GM23248 (cell line): ENCODE measurements at places on chromosomes 2 and 18.

- peak; percentile 76 for DNase-seq
Measured at GRCh38 chr2:96554293-96555145, 18.0 kb downstream of the ARID5A start.

DNA sequence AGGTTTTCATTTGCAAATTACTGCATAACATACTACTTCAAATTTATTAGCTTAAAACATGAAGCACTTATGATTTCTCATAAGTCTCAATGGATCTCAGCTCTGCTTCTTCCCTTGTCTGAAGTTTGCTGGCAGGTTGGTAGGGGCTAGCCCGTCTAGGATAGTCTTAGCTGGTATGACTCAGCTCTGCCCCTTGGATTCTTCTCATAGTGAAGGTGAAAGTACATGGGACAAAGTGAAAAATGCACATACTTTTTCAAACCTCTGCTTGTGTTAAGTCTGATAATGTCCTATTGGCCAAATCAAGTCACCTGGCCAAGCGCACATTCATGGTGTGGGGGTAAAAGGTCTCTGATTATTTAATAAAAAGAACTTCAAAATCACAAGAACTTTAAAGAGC, 184.8 kb upstream of the VWC2L start:
- DNase-seq: no peak

DNA sequence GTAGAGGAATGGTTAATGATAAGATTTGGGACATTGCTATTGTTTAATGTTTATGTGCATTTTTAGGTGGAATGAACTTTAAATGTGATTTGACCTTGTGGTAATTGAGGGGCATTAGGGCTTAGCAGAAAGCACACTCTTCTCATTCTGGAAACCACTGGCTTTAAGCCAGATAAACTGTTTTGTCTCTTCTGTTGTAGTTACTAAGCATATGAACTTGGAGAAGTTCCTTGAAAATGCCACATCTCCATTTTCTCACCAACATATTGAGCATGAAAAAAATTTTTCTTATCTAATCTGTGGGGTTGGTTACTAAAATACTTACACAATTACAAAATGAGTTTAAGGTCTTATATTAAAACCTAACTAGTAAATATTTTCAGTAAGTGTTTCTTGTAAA, 70.8 kb upstream of the FSHR start:
- DNase-seq: no peak

- peak; percentile 56 for DNase-seq
Measured at GRCh38 chr2:42025151-42025582, 22.7 kb upstream of the PKDCC start.

DNA sequence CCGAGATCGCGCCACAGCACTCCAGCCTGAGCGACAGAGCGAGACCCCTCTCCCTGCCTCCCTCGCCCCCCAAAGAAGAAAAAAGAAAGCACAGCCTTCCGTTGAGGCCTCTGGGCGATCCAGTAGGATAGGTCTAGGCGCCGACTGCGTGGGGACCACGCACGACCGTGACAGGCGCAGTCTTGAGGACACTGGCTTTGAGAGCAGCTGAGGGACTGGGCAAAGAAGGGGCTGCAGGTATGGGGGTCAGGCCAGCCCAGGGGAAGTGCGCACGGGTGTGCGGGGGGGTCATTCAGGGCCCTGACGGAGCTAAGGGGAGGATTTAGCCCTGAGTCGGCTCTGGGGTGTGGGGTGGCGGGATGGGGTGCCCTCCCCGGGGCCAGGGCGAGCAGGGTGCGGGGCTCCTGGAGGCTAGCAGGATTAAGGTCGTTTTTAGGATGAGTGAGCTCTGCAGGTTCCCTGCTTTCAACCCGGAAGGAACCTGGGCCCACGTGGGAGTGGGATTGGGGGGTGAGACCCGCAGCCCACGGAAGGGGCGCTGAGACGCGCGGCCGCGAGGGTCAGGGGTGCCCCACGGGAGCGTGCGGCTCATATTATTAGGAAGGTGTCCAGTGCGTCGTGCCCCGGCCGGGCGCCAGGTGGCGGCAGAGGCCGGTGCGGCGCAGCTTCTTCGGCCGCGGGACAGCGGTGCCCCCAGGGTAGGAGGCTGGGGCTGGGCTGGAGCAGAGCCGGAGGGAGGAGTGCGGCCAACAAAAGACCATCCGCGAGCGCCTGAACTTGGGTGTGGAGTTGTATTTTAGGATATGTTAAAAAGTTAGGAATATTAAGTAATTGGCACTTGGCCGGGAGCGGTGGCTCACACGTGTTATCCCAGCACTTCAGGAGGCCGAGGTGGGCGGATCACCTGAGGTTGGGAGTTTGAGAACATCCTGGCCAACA, 20.5 kb upstream of the ZNF236 start:
- DNase-seq: peak; percentile 62

- DNase-seq: no peak
Measured at GRCh38 chr2:9644603-9645002, 13.8 kb upstream of the YWHAQ start.

DNA sequence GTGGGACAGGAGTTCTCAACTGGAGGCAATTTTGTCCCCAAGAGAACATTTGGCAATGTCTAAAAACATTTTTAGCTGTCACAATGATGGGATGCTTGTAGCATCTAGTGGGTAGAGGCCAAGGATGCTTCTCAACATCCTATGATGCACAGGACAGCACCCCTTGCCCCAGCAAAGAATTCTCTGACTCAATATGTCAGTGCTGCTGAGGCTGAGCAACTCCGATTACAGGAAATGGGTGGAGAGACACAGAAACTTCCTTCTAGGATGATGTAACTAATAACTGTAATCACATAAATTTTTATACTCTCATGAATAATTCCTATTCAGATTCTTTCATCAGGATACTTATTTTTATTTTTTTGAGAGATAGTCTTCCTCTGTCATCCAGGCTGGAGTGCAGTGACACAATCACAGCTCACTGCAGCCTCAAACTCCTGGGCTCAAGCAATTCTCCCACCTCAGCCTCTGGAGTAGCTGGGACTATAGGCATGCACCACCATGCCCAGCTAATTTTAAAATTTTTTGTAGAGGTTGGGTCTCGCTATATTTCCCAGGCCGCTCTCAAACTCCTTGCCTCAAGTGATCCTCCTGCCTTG, 120.3 kb upstream of the ACAA2 start:
- DNase-seq: peak; percentile 52

- no peak for DNase-seq
Measured at GRCh38 chr2:82507657-82508056, 1951.4 kb downstream of the SUCLG1 start.

- DNase-seq: no peak
Measured at GRCh38 chr2:119782308-119783027, 22.7 kb downstream of the PTPN4 start.

GRCh38 chr18:79944746-79945117, 6.7 kb downstream of the SLC66A2 start:
- DNase-seq: no peak

DNA sequence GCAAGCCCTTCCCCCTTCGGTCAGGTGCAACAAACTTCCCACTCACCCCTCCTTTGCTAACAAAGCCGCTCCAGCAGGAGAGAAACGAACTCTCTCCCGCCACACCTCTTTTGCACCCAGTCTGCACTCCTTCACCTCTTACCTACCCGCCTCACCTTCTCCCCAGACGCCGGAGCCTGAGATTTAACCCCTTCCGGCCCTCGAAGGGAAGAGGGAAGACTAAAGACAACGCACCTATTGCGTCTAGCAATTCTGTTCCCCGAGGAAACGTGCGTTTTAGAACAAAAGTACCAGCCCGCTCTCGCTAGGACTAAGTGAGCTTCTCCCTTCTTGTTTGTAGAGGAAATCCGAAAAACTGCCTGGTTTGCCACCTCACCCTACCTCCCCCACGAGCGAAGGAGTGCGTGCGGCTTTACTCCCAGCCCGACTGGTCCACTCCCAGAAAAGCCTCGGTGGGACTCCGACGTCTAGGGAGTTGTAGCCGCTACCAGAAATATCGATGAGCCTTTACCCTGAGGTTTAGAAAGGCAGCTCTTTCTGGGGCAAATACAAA, 441 bp upstream of the PEX13 start:
- peak; percentile 86 for DNase-seq

GRCh38 chr2:62177392-62178049, 18.4 kb upstream of the B3GNT2 start:
- no peak for DNase-seq

GRCh38 chr18:55672574-55673361, 84.8 kb upstream of the TCF4 start:
- DNase-seq: peak; percentile 1

DNA sequence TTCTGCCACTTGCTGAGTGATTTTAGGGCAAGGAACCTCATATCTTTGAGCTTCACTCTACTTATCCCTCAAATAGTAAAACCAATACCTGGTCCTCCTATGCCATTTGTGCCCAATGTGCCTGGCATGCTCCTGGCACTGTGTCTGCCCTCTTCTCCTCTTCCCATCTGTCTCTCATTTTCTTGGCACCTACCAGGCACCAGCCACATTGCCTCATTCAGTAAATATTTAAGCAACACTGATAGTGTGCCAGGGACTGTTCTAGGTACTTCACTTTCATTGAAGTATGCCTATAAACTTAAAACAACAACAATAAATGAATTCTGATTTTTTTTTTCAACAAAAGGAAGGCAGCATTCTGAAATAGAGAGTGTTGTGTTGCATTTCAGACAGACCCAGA, 15.1 kb upstream of the BOD1L2 start:
- no peak for DNase-seq

DNA sequence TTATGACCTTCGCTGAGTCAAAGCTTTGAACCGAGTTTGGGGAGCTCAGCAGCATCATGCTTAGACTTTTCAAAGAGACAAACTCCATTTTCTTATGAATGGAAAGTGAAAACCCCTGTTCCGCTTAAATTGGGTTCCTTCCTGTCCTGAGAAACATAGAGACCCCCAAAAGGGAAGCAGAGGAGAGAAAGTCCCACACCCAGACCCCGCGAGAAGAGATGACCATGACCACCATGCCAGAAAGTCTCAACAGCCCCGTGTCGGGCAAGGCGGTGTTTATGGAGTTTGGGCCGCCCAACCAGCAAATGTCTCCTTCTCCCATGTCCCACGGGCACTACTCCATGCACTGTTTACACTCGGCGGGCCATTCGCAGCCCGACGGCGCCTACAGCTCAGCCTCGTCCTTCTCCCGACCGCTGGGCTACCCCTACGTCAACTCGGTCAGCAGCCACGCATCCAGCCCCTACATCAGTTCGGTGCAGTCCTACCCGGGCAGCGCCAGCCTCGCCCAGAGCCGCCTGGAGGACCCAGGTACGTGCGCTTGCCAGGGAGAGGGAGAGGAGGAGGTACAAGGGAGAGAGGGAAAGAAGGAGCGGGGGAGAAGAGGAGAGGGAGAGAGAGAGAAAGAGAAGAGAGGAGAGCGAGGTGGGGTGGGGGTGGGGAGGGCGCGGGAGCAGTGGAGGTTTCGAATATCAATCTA, at the start of gene DLX1:
Gene DLX1, plus strand, starts transcription at position 48 of the 700 bp plus-strand sequence. Its CDS starts 171 bp downstream, at position 219.
- DNase-seq: no peak

DNA sequence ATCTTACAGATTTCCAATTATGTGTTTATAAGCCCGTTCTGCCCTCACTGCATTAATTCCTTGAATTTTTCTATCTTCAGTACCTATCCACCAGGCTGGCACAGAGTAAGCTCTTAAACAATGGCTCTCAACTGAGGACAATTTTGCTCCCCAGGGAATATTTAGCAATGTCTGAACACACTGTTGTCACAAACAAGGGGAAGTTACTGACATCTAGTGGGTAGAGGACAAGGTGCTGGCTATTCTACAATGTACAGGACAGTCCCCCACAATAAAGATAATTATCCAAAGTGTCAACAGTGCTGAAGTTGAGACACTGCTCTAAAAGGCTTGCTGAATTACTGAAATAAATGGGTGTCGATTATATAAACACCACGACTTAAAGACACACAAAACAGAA, 5.0 kb downstream of the NDUFS1 start:
- peak; percentile 11 for DNase-seq

GRCh38 chr2:128321784-128322714, 3.4 kb upstream of the HS6ST1 start:
- DNase-seq: peak; percentile 93

DNA sequence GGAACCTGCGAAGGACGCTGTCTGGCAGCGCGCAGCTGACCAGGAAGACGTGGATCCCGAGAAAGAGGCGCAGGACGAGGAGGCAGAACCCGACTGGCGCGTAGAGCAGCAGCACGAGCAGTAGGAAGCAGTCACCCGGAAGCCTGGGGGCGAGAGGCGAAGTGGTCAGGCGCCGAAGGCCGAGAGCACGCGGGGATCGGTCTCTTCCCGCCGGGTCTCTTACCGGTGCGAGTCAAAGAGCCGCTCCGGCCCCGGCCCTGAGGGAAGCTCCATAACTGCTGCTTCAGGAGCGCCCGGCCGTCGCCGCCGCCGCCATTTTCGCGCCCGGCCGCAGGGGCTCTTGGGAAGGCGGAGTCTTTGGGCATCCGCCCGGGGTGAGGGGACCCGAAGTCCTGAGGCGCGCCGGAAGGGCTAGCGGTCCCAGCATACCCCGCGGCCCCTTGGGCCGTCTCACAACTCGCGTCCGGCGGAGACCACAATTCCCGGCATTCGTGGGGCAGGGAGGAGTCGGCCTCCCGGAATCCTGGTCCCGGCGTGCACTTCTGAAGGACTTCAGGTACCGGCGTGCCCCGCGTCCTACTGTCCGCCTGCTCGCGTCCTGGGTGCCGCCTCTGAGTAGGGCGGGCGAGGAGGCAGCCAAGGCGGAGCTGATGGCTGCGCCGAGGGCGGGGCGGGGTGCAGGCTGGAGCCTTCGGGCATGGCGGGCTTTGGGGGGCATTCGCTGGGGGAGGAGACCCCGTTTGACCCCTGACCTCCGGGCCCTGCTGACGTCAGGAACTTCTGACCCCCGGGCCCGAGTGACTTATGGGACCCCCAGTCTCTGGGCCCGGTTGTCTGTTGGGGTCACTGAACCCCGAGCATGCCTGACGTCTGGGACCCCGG, at the start of the genes AUP1 and HTRA2:
Gene AUP1, minus strand, starts transcription at position 350 of the 882 bp plus-strand sequence. Its CDS starts 77 bp downstream, at position 273.
Gene HTRA2, plus strand, starts transcription at position 577 of the 882 bp plus-strand sequence. Its CDS starts 74 bp downstream, at position 651.
- DNase-seq: peak; percentile 100

DNA sequence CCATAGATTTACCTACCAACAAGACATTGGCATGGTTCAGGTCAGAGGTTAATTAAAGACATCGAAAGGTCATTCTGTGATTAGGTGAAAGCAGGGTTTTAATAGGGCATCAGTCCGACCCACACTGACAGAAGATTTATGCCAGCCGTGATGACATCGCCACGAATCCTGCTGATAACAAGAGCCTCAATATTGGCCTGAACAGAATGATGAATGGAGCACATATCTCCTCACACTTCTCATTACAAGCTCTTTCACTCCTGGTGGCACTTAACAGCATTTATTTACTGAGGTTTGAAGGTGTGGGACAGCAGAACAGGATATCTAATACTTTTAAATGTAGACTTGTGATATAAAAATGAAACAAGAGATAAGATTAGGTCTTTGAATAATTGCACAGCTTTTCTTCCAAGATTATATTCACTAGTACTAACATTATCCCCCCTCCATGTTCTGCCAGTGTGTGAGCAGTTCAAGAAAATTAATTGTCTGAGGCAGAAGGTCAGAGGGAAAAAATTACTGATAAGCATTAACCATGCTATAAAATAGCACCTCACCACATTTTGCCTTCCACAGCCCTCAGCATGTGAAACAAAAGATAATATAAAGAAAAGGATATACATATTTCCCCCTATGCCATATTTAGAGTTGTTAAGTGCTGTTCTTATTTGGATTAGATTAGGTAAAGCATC, 23.1 kb upstream of the INSIG2 start:
- DNase-seq: no peak

- DNase-seq: no peak
Measured at GRCh38 chr2:108805032-108805431, 18.5 kb downstream of the CCDC138 start.

GRCh38 chr2:74530239-74531187, 780 bp downstream of the HTRA2 start:
- DNase-seq: peak; percentile 60
